Vagina (tissue), 2 donors: ENCODE measurements at places on chromosomes 6 and 20.

DNA sequence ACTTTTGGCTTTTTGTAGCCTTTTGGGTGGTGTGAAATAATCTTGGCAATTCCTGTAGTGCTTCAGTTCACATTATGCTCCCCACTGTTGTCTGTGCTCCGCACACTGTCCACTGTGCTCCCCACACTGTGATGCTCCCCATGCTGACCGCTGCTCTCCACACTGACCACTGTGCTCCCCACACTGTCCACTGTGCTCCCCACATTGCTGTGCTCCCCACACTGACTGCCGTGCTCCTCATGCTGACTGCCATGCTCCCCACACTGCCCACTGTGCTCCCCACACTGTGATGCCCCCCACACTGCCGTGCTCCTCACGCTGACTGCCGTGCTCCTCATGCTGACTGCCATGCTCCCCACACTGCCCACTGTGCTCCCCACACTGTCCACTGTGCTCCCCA lies 118.9 kb downstream of the PACRG start:
- DNase-seq, result no peak

GRCh38 chr6:167350275-167350696 lies 25.4 kb downstream of the TTLL2 start:
- no peak for DNase-seq

DNA sequence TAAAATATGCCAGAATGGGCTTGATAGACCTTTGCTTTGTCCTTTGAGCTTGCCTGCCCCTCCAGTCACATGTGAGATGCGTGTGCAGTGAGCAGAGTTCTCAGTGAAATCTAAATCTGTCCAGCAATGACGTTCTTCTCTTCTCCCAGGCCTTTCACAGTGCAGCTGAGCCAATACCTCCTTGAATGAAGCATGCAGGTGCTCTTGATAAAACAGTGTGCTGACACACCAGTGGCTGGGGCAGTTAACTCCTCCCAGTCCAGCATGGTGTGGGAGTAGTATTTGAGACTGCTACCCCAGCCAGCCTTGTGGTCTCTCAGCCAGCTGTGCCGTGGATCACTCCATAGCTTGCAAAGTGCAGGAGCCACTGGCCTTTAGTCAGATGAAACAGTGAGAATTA lies 240.5 kb downstream of the FARS2 start:
- DNase-seq, result no peak

- DNase-seq, result no peak
Observed at GRCh38 chr6:26311385-26312095, 53.5 kb upstream of the BTN3A2 start.

GRCh38 chr20:24960861-24961260 lies 11.8 kb downstream of the CST7 start:
- DNase-seq, result no peak

DNA sequence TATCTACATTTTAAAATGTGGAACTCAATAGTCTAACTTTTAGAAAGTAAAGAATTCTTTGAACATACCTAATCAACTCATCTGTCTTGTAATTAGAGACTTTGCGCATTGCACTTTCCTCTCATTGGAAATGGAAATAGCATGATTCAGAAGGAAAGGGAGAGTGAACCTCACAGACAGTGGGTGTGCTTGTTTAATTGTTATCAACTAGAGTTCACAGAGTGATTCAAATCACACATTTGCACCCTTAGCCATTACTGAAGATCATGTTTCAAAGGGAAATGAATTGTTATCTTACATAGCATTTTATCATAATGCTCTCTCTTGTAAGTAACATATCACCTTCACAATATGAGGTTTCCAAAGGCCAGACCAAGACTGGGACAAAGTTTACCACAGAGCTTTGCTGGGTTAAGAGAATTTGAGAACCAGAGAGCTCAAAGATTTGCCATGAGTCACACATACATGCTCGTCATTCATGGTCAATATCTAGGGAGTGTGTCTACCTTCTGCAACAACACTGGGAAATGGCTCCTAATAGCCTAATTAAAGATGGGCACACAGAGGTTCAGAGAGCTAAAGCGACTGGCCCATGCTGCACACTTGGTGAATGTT lies 21.5 kb downstream of the GSTA3 start:
- no peak for DNase-seq

GRCh38 chr6:149895833-149896271 lies 2.1 kb downstream of the RAET1E start:
- DNase-seq, result no peak

GRCh38 chr20:17825252-17825959 lies 125.6 kb downstream of the BANF2 start:
- DNase-seq, result no peak

DNA sequence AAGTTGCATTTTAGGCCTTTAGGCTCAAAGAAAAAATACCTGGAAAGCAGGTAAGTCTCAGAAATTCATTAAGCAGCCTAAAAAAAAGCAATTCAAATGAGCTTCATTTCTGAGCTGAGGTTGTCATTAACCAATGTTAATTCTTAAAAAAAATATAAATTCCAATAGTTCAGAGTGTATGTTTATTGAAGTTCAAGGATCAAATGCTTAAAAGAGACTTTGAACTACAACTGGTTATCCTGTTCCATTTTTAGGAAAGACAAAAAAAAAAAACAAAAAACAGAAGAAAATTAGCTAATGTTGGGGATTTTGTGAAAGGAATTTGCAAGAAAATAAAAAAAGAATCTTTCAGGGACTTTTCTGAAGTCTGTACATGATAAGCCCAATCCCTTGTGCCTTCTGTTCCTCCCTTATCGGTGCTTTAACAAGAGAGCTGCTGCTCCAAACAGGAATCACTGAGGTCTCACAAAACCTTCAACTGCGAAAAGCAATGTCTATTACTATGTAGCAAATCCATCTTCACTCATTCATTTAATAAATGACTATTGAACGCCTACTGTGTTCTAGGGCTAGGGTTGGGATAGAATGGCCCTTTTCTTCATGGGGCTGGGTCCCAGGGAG lies 90.3 kb downstream of the FOXF2 start:
- no peak for DNase-seq

GRCh38 chr6:147003186-147003585 lies 201.0 kb upstream of the STXBP5 start:
- no peak for DNase-seq

- no peak for DNase-seq
Observed at GRCh38 chr6:5174244-5174643, 86.5 kb downstream of the LYRM4 start.

GRCh38 chr6:73134588-73134987 lies 90.7 kb downstream of the KHDC1L start:
- DNase-seq, result no peak

DNA sequence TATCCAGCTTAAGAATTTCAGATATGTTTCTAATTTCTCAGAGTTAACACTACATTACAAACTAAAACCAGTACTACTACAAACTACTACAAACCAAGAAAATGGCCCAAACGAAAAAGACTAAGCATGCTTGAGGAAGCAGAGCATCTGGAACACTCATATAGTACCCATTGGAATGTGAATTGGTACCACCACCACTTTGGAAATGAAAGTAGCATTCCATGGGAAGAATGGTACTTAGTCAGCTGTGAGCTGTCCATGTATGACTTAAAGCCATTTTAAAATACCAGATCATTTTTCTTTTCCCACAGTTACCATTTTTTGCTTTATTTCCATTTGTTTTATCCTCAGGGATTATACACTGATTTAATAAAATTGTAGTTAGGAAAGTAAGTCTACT lies 30.5 kb downstream of the FBXO9 start:
- DNase-seq, result no peak

- no peak for DNase-seq
Observed at GRCh38 chr6:23441808-23442461, 684.1 kb upstream of the NRSN1 start.

- DNase-seq, result no peak
Observed at GRCh38 chr6:156976216-156977127, 199.3 kb downstream of the ARID1B start.

GRCh38 chr6:52536424-52536916 lies 40.4 kb downstream of the TRAM2 start:
- DNase-seq, result no peak

GRCh38 chr6:160781298-160781697 lies 79.3 kb downstream of the PLG start:
- no peak for DNase-seq

GRCh38 chr20:58713801-58714339 lies 21.3 kb downstream of the NPEPL1 start:
- DNase-seq, result peak; percentile 74

GRCh38 chr6:12890171-12890790 lies 173.7 kb downstream of the PHACTR1 start:
- DNase-seq, result no peak

GRCh38 chr20:219290-220115 lies 7.6 kb upstream of the DEFB129 start:
- no peak for DNase-seq

- no peak for DNase-seq
Observed at GRCh38 chr6:45105170-45105820, 222.8 kb upstream of the RUNX2 start.

- no peak for DNase-seq
Observed at GRCh38 chr6:142444376-142444775, 142.6 kb downstream of the ADGRG6 start.

GRCh38 chr6:169839493-169839892 lies 88.1 kb downstream of the ERMARD start:
- DNase-seq, result peak; percentile 56

- DNase-seq, result no peak
Observed at GRCh38 chr6:99232056-99232455, 117.4 kb downstream of the FAXC start.

DNA sequence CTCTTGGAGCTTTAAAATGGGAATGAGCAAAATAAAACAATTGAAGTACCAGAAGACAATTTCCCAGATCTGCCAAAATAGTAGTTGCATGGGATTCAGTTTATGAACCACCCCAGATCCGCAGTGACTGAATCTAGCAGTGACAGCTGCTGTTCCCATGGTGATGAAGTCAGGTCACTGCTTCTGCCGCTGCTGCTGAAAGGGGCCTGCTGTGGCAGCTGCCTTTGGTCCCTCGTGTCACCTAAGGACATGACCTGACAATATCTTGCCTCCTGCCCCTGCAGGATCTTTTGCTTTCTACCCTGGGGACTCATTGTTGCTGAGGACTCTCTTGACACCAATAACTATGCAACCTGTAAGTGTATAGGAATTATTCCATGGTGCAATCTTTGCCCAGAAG lies 34.3 kb upstream of the OGFRL1 start:
- DNase-seq, result no peak

DNA sequence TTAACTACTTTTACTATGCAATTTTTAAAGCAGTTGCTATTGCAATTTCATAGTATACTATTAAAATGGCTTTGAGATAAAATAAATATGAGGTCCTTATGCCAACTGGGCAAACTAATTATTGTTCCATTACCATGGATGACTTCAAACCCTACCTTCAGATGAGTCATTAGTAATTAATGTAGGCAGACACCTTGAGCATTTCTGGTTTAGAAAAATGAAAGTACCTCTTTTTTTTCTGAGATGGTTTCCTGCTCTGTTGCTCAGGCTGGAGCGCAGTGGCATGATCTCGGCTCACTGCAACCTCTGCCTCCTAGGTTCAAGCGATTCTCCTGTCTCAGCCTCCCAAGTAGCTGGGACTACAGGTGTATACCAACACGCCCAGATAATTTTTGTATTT lies 11.9 kb downstream of the ASF1A start:
- no peak for DNase-seq

- no peak for DNase-seq
Observed at GRCh38 chr6:25448965-25449538, 169.9 kb downstream of the CARMIL1 start.

GRCh38 chr20:64111841-64112641 lies 4.7 kb upstream of the NPBWR2 start:
- no peak for DNase-seq

DNA sequence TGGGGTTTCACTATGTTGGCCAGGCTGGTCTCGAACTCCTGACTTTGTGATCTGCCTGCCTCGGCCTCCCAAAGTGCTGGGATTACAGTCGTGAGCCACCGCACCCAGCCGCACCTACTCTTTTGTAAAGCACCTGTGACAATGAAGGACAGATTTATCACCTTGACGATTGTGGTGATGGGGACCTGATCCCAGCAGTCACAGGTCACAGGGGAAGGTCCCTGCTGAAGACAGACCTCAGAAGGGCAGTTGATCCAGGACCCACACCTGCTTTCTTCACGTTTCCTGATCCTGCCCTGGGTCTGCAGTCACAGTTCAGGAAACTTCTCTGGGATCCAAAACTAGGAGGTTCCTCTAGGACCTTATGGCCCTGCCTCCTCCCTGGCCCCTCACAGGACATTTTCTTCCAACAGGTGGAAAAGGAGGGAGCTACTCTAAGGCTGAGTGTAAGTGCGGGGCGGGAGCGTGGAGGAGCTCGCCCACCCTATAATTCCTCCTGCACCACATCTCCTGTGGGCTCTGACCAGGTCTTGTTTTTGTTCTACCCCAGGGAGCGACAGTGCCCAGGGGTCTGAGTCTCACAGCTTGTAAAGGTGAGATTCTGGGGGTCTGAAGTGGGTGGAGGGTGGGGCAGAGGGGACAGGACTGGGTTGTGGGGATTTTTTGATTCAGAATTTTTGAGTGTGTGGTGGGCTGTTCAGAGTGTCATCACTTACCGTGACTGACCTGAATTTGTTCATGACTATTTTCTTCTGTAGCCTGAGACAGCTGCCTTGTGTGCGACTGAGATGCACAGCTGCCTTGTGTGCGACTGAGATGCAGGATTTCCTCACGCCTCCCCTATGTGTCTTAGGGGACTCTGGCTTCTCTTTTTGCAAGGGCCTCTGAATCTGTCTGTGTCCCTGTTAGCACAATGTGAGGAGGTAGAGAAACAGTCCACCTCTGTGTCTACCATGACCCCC lies 3.0 kb downstream of the HLA-E start:
- no peak for DNase-seq

DNA sequence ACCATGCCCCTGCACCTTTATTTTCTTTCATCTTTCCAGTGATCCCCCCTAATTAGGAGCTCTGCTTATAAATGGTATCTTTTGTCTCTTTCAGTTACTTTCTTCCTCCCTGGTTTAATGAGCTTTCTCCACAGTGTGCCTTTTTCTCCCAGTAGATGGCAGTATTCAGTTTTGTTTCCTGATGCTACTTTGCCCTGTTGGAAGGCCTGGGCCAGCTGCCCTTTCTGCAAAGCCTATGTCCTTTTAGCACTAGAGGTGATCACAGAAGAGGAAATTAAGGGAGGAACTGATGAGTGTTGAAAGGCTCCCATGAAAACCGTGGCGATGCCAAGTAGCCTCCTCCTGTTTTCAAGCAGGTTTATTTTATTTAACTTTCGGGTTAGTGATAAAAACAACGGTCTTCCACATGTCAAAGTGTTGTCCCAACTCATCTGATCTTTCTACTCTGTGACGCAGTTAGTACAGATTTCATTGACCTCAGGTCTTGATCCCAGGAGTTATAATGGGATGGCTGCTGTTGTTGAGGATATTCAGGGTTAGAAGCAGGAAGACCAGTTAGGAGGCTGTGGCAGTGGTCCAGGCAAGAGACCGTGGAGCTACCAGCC lies 184.2 kb upstream of the BMP2 start:
- DNase-seq, result no peak

DNA sequence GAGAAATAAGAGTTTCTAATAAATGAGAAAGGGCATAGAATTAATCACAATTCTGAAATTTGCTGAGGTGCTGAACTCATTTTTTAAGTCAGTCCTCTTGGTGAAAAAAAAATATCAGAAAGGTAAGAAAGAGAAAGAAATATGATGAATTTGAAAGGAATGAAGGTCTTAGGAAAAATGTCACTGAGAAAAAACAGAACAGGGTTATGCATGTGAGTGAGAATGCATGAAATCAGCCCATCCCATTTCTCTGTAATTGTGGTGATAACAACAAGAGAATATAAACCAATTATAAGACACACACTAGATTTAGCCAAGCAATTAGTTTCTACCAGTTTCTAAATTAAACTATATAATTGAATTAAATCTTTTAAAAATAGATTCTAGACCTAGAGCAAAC lies 138.9 kb downstream of the TBX18 start:
- DNase-seq, result no peak
